ENCODE measurements at places on chromosomes 16 and 17.

GRCh38 chr16:84864326-84864955, 44.7 kb downstream of the CRISPLD2 start:
- no peak for DNase-seq

DNA sequence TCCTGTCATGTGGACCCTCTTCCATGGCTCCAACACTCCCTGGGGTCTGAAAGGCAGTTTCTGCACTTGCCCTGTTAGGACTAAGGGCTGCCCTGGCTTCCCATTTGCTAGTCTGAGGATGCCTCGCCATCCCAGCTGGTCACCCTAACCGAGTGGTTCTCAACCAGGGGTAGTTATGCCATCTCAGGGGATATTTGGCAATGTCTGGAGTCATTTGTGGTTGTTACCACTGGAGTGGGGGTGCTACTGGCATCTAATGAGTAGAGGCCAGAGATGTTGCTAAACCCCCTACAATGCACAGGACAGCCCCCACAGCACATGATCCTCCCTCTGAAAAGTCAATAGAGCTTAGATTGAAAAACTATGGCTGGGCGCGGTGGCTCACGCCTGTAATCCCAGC, 26.9 kb upstream of the CDH1 start:
- no peak for DNase-seq

DNA sequence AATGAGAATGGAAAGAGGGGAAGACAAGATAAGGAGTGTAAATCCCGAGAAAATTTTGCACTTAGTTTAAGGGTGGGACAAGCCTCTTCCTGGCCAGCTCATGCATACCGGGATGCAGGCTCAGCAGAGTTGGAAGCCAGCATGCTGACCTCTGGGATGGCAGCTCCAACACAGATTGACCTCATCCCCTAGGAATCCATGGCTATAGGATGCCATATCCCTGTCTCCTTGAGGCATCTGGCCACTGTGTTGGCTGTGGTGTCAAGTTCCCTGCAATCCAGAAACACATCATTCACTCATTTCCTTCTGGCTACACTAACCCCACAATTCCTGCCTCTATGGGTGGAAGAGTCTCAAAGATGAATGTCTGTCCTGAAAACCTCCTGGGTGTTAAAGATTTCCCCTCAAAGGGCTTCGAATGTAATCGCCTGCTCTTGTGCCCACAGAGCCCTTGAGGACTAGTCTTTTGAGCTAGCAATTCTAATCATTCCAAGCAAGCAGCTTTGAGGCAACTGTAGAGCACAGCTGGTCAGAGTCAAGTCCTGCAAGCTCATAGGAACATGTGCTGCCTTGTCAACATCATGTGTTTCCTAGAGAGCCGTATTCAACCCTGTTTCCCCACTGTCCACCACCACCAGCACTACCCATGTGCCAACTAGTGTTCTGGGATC, 141.4 kb downstream of the PMP22 start:
- no peak for DNase-seq

DNA sequence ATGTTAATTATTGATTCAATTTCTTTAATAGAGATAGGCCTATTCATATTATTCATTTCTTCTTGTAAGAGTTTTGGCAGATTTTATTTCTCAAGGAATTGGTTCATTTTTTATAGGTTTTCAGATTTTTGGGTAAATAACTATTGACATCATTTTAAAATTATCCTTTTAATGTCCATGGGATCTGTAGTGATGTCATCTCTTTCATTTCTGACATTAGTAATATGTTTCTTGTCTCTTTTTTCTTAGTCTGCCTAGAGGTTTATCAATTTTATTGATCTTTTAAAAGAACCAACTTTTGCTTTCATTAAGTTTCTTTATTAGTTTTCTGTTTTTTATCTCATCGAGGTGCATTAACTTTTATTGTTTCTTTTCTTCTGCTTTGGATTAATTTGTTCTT, 162.6 kb downstream of the FTO start:
- no peak for DNase-seq

DNA sequence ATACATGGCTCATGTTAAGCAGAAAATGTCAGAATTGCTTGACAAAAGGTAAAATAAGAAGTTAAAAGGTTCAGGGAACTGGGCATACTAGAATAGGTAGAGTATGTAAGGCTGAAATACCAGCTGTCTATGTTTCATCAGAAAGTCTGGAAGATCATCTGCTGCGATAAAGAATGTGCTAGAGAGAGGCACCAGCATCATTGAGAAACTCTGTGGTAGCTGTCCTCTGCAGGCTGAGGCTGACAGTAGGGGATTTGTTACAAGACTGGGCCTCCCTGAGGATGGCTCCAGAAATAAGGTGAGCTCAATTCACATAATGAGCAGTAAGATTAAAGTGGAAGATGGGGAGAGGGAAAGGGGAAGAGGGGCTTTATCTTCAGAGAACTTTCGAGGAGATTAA, 4.5 kb upstream of the ZNF287 start:
- no peak for DNase-seq

DNA sequence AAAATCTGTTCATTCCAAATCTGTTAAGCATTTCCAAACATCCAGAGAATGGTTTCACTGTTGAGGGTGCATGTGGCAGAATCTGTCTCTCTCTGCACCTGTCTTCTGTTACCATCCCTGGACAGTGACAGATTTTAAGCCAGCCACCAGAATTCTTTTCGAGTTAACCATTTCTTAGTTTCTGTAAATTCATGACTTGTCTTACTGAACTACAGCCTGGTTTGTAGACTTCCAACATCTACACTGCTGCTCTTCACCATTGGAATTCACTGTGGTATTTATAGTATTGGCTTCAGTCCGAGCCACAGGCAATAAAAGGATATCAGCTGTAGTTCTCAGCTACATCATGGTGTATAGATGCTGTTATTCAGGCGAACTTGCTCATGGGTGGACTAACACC, 47.6 kb downstream of the GOSR1 start:
- DNase-seq, result no peak

DNA sequence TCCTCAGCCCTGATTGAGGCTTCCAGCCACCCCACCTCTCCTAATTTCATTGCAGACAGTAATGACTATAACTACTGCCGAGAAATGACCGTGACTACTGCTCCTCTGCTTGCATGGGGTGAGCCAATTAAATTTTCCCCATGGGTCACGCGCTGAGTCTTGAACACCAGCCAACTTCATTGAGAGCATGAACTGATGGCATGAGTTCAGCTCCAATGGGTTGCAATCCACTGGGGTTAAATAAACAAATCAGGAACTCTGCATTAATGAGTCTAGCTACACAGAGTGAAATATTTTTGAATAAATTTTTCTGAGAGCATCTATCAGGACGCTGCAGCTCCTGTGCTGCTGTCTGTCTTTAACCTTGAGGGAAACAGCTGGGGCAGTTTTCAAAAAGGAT, 61.6 kb upstream of the CLEC3A start:
- no peak for DNase-seq

DNA sequence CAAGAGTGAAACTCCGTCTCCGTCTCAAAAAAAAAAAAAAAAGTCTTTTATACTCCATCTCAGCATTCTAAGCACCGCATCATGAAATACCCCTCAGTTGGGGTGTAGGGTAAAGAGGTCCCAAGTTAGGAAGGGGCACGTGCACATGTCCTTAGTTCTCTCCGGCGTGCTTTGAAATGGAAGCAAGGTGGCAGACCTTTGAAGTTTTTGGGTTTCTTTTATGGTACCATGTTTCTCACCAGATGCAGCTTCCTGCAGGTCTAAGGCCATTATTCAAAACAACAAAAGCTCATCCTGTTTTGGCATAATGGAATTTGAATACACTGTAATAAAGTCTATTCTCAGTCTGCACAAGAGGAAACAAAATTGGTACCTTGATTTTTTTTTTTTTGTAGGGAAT, 9.6 kb downstream of the EMC8 start:
- DNase-seq, result no peak

DNA sequence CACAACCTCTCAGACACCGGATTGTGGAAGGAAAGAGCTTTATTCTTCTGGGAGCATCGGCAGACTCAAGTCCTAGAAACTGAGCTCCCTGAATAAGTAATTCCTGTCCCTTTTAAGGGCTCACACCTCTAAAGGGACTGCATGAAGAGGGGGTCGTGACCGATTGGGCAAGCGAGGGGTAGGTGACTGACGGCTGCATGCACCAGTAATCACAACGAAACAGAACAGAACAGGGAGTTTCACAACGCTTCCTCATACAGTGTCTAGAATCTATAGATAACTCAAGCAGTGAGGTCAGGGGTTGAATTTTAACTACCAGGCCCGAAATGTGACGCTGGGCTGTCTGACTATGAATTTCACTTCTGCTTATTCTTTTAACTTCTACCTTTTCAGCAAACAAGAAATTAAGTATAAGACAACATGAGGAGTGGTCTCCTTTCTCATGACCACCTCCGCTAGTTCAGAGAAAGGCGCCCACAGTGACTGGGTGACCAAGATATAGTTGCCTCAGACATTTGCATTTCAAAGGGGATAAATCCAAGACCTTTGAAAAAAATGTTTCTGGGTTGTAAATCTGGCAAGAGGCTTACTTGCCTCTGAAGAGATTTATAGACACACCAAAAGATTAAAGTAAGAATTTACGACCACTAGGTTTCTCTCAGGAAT, 88.4 kb upstream of the ATF7IP2 start:
- no peak for DNase-seq
